ENCODE measurements at places on chromosomes 13 and 19.

GRCh38 chr13:25267715-25268114, 19.6 kb downstream of the MTMR6 start:
- DNase-seq = no peak

DNA sequence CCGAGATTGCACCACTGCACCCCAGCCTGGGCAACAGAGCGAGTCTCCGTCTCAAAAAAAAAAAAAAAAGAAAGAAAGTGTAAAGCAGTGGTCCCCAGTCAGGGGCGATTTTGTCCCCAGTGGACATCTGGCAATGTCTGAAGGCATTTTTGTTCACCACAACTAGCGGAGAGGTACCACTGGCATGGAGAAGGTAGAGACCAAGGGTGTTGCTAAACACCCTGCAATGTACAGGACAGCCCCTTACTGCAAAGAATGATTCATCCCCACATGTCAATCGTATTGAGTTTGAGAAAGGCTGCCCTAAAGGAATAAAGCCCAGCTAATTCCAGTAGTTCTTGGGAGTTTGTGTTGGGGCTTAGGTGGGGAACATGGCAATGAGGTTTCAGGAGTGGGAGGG, 38.7 kb downstream of the CYP4F2 start:
- no peak for DNase-seq

- no peak for DNase-seq
These were observed 37.2 kb upstream of the C1QTNF9B start for GRCh38 chr13:23934520-23934919.

GRCh38 chr13:21413013-21413412, 46.1 kb downstream of the ZDHHC20 start:
- DNase-seq = no peak

DNA sequence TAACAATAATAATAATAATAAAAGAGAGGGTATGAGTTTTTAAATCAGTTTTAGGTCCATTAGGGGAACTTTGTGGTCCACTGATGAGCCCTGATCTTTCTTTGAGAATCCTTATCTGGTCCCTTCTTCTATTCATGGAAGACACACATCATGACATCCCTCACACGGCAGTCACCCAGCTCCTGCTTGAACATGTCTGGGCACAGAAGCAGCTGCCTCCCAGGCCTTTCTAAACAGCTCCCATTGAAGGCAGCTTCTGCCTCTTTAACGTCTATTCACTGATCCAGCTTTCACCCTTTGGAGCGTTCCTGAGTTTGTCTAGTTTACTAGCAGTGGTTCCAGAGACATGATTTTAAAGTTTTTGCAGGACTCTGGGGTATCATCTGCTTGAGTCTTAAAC, 42.6 kb upstream of the STK24 start:
- no peak for DNase-seq

DNA sequence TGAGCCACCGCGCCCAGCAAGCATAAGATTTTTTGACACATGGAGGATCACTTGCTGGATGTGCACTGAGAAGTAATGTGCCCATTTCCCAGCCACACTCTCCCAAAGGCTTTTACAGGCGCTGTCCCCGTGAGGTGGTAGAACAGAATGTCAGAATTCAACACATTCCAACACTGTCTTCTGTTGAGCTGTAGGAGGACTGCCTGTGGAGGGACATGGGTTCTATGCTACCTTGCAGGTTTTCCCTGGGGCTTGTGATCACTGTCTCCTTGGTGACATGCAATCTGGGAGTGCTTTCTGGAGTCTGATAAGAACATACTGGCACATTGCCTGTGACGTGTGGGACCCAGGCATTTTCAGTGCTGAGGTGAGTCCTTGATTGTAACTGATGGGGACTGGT, 38.5 kb downstream of the DPRX start:
- DNase-seq = no peak

DNA sequence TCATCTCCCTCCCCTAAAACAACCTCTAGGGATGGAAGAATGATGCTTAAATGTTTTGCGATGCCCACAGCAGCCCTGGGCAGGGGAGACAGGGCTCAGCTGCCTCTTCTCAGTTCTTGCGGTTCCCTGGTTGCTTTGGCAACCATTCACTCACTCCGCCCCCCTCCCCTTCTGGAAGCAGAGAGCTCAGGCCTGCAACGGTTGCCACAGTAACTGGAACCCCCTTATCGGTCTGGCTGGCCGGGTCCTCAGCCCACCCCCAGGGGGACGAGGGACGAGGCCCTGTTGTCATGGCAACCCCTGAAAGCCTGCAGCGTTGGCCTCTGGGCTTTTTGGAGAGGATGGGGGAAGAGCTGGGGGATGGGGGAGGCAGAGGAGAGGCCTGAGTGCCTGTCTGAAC, 19.5 kb downstream of the NOVA2 start:
- no peak for DNase-seq

DNA sequence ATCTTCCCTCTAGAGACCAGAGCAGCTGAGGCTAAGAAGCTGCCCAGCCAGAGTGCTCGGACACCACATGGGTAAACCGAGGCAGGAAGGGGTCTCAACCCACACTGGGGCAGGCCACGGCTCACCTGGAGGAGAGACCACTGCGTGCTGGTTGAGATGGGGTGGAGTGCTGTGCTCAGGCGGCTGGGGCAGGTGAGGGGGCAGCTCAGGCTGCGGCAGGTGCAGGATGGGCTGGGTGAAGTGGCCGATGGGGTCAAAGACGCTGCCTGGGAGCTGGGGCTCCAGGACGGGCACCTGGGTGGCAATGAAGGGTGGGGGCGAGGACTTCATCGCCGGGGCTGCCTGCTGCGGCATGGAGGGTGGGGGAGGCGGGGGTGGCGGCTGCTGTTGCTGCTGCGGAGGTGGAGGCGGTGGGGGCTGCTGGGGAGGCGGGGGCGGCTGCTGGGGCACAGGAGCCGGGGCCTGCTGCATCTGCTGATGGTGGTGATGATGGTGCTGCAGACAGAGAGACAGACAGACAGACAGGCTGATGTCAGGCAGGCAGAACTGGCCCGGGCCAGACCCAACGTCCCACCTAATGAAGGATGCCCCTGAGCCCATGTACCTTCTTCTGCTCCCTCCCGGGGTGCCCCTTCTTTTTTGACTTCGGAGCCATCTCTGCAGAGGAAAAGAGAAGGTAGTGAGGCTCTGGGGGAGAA, 12.0 kb upstream of the EPHX3 start:
- no peak for DNase-seq

- no peak for DNase-seq
These were observed 137.4 kb downstream of the VWA8 start for GRCh38 chr13:41823476-41823875.

GRCh38 chr19:11652056-11652455, 54.8 kb downstream of the ZNF627 start:
- no peak for DNase-seq

- no peak for DNase-seq
These were observed 9.1 kb downstream of the LYL1 start for GRCh38 chr19:13093407-13094105.

DNA sequence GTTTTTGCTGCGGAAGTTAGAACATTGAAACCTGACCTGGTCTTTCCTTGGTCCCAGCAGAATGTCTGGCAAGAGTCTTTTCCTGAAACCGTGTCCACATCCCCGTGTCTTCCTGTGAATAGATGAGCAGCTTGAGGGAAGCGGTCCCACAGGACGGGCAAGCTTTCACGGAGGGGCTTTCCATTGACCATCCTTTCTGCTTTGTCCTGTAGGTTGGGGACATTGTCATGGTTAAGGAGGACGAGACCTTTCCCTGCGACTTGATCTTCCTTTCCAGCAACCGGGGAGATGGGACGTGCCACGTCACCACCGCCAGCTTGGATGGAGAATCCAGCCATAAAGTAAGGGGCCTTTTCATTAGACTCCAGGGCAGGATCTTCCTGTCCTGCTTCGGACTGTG, 126.0 kb downstream of the ATP11A start:
- DNase-seq = no peak

GRCh38 chr13:93726173-93726957, 499.8 kb downstream of the GPC6 start:
- DNase-seq = no peak
